ENCODE measurements at places on chromosomes 4 and X. TPM values are rescaled to one million over a fixed set of nuclear protein-coding genes. Genes with fewer than 3 reads are reported as not detected.

Gene HSFX3
- total RNA-seq, result not detected

Gene ESX1
- not detected for total RNA-seq

Gene SULT1B1
- 0.59 TPM for total RNA-seq

Gene PAGE1
- not detected for total RNA-seq

Gene HSD17B13
- 0.30 TPM for total RNA-seq

Gene ASB5
- total RNA-seq, result not detected

All from smooth muscle cell of the umbilical artery (primary cell).